ENCODE measurements at places on chromosomes 12 and 14.
A peak's percentile ranks its signal among the peaks of the same experiment; 100 is the strongest.

DNA sequence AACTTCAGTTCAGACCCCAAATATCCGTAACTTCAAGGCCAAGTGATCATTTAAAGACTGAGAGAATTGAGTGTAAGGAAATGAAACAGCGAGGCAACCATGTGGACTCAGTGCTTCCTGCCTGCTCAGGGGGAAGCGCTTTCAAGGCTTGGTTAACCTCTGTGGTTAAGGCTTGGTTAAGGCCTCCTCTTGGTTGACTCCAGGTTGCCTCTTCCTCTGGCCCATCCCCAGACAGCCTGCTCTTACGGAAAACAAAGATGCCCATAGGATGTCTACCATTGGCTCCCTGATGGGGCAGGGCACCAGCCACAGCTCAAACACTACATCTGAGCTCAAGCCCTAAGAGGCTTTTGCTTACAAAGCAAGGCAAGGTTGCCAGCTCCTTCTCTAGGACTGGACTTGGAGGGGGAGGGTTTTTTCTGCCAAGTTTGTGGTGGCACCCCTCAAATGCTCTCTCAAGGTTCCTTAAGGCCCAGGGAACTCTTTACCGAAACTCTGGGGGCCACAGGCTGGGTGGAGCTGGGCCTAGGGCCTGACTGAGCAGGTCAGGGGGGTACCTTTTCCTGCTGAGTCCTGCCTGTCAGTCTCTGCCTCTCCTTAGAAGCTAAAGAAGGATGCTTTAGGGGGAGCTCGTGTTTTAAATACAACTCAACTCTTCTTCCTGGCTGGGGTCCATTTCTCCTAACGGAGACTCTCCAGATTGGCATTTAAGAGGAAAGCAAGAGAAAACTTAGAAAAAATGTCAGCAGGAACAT is 13.7 kb downstream of the COL2A1 start:
- DNase-seq: peak; percentile 19

DNA sequence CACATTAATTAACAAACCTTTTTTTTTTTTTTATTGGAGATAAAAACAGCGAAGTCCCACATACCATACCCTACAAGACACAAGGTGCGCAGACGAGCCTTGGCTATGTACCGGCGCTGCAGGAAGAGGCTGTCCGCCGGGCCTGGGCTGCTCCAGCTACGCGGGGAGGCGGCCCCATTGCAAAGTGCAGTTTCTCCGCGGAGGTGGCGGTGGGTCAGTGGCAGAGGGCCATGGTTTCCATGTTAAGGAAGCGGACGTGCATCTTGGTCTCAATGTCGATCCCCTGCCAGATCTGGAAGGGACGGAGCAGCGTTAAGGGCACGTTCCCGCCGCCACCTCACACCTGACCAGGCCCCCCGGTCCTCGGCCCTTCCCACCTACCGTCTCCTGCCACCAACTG is 60.3 kb downstream of the TESC start:
- DNase-seq: no peak

GRCh38 chr14:59330455-59330854 is 134.7 kb downstream of the GPR135 start:
- no peak for DNase-seq

GRCh38 chr12:105253866-105254513 is 18.0 kb upstream of the APPL2 start:
- DNase-seq: no peak

GRCh38 chr12:101777485-101777884 is 38.2 kb upstream of the SYCP3 start:
- DNase-seq: no peak

DNA sequence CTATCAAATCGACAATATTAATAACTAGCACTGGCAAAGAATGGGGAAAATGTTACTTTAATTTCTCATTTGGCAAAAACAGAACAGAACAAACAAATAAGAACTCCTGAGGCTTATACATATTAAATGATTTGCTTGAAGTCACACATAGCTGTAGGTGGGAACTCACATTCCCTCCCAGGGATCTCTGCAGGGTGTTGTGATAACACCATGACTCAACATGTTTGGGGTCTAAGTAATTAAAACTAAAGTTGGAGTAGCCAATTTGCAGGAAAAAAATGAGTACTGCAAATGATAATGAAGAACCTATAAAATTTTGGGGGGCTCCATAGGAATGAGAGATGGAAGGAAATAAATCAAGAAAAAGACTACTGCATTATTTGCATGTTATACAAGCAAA is 27.5 kb downstream of the UNC79 start:
- DNase-seq: no peak

- DNase-seq: no peak
Observed at GRCh38 chr14:101001311-101002069, 98.0 kb upstream of the RTL1 start.

- DNase-seq: peak; percentile 48
Observed at GRCh38 chr12:51980051-51980808, 26.5 kb upstream of the TAMALIN start.

DNA sequence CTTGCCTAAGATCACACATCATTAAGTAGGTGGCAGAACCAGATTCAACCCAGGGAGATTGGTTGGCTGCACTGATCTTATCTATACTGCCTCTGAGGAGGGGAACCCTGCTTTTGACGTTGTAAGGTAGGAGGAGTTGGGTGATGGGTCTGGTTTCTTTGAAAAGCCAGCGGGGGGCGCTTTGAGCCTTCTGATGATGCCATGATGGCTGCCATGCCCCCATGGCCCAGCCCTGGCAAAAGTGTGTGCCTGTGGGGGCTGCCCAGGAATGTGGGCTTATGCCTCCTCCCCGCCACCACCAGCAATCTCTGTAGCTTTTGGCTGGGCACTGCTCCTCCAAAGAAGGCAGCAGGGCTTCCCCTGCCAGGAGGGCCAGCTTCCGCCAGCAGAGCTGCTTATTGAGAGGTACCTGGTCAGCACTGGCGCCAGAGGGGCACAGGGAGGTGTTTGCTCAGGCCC is 224.3 kb downstream of the SLC41A2 start:
- no peak for DNase-seq

GRCh38 chr14:92426237-92426636 is 87.3 kb upstream of the RIN3 start:
- no peak for DNase-seq

DNA sequence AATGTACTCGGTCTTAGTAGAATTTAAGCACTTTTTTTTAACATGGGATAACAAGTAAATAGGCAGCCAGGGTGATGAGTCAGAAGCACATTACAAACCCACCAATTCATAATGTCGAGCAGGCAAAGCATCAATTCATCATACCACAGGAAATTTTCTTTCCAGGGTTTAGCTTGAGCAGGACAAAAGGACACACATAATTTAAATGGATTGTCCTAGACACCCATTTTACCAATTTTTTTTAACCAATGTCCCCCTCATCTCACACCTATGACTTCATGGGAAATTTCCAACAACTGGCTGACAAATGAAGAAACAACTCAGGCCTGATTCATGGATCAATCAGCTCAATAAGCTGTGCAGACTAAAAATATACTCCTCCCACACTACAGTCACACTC is 58.8 kb upstream of the FOXG1 start:
- DNase-seq: no peak

- DNase-seq: no peak
Observed at GRCh38 chr12:18261273-18261672, at the start of gene PIK3C2G. TSS of gene PIK3C2G (plus strand) at chr12:18261518. CDS start at chr12:18282082, 20,564 bp downstream.

GRCh38 chr14:92651758-92652406 is 96.5 kb downstream of the LGMN start:
- peak; percentile 21 for DNase-seq

DNA sequence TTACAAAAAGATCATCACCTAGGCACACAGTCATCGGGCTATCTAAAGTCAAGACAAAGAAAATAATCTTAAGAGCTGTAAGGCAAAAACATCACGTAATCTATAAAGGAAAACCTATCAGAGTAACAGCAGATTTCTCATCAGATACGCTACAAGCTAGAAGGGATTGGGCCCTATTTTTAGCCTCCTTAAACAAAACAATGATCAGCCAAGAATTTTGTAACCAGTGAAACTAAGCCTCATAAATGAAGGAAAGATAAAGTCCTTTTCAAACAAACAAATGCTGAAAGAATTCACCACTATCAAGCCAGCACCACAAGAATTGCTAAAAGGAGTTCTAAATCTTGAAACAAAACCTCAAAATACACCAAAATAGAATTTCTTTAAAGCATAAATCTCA is 191.6 kb upstream of the BMP4 start:
- DNase-seq: no peak

DNA sequence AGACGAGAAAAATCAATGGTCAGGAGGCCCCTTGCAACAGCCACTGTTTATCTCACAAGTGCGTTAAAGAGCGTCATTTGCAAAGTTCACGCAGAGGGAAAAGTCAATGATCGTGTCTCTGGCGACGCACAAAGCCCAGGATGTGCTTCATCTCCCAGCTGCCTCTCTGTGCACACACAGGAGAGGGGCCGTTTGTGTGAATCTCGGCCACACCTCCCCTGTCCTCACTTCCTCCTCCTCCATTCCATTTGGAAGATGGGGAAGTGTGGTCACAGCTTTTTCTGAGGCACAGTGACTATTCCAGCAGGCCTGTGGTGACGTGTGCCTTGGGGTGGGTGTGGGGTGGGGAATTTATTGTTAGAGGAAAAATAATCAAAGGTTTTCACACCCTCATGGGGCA is 90.4 kb downstream of the RBM19 start:
- no peak for DNase-seq

GRCh38 chr12:4190366-4191063 is 83.0 kb upstream of the CCND2 start:
- DNase-seq: no peak

DNA sequence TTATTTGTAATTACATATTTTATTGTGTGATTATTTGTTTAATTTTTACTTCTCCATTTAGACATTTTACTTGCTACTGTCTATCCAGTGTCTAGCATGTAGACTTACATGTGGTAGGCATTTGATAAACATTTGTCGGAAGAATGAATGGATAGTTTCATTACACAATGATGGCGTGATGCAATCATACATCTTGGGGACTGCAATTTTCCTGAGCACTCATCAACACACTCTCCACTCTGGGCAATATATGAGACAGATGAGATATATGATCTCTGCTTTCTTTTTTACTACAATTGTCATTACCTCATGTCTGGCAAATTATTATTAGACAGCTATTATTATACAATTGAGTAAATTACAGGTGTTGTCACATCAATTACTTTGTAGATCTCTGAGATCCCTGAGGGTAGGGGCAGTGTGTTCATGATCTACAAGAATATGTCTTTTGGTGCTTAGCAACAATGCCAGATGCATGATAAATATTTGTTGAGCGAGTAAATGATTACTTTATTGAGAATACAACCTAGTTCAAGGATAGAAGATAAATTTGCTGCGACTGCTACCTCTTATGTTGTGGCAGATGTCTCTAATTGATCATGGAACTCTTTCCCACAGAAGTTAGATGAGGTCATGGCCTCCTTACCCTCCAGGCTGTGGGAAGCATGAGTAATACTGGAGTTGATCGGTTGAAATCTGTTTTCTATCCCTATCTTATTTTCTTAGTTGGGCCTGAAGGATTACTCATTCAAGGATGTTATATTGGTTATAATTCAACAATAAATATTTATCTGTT is 416.0 kb downstream of the LRIG3 start:
- DNase-seq: no peak

DNA sequence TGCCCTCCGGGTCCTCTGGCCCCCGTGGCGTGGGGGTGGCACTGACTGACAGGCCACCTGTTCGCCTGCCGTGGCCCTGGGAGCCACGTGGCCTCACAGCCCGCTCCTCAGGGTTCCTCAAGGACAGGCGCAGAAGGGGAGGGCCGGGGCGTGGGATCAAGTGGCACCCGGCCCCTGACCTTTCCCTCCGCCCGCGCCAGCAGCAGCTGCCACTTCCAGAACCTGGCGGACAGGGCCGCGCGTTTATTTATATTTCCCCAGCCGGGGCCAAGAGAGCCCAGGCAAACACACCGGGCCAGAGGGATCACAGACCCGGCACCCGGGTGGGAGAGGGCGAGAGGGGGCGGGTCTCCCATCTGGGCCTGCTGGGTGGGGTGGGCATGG is 92.6 kb downstream of the RFLNA start:
- DNase-seq: no peak

Data from stimulated activated naive CD4-positive, alpha-beta T cell treated with Interleukin-2 at 50 U/mL for 16 hours (primary cell).